ENCODE measurements at places on chromosomes 12 and 14.

DNA sequence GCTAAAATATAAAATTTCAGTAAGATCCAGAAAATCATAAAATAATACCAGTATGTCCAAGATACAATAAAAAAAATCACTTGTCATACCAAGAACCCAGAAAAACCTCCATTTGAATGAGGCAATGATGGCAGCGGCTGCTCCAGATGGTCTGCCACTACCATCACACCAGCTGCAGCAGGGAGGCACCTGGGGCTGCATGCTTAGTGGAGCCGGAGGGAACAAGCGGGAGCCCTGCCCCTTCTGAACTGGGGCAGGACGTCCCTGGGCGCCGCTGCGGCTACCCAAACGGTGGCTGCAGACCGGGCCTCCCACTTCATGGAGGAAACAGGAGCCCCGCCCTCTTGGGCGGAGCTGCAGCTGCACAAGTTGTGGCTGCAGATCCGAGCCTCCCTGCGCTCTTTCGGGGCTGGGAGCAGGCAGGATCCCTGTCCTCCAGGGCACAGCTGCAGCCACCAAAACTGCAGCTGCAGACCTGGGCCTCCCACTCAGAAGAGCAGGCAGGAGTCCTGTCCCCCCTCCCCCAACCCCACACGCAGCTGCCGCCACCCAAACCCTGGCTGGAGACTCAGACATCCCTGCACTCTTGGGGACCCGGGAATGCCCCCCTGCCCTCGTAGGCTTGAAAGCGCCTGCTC is 36.1 kb upstream of the OR5AU1 start:
- no peak for DNase-seq

GRCh38 chr12:71321531-71321930 is 118.1 kb upstream of the LGR5 start:
- DNase-seq, result no peak

DNA sequence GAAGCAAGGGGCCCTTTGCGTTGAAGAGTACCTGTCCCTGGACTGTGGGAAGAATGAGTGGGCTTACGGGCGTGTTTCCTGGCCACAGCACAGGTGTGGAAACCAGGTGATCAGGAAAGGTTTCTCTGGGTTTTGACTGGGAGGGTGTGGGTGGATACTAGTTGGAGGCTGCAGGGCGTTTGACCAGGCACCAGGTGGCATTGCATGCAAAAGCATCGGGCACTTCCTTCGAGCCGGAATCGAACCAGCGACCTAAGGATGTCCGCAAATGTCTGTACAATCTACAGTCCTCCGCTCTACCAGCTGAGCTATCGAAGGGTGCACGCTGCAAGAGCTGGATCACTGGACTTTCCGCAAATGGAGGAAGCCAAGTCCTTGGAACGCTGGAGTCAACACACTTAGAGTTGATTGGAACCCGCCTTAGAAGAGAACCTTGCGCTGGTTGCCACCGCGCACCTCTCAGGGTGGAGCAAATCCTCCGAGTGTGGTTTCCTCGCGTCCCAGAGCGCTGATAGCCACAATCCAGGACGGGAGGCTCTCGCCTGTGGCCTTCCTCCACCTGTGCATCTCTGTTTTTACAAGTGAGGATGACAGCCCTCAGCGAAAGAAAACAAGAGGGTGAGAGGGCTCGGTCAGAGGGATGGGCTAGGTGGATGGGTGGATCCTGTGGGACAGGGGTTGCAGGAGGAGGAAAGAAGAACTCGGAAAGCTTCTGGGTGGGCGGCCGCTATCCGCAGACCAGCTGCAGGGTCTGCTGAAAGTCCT is 21.2 kb upstream of the RNASE4 start:
- DNase-seq, result no peak

DNA sequence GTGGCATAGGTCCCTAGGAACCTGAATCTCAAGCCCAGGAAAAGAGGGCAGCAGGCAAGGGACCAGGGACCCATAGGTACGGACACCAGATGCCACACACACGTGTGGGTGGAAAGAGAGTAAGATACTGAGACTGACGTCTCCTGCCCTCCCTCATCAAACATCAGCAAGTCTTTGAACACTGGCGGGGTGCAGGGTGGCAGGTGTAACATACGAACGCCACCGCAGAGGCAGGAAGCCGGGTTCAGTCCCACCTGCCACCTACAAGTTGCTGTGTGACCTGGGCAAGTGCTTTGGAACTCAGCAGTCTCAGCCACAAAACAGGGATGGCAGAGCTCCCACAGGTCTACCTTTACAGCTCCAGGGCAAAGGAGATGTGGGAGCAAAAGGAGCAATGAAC is 11.1 kb downstream of the ACTN1 start:
- no peak for DNase-seq

- DNase-seq, result no peak
Measured at GRCh38 chr12:118751355-118751754, 230.0 kb upstream of the SRRM4 start.

GRCh38 chr12:3073438-3074250 is 3.5 kb upstream of the TSPAN9 start:
- peak; percentile 93 for DNase-seq

DNA sequence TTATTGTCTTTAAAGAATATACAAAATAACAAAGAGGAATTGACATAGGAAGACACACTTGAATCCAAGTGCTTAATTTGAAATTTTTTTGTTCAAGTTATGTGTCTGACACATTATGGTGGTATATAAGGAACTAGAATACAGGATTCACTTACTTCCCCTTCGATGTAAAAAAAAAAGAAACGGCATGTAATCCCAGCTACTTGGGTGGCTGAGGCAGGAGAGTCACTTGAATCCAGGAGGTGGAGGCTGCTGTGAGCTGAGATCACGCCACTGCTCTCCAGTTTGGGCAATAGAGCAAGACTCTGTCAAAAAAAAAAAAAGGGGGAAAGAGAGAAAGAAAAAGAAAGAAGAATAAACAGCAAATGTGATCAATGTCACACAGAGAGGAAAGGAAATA is 8.9 kb downstream of the CLEC12A start:
- DNase-seq, result no peak

DNA sequence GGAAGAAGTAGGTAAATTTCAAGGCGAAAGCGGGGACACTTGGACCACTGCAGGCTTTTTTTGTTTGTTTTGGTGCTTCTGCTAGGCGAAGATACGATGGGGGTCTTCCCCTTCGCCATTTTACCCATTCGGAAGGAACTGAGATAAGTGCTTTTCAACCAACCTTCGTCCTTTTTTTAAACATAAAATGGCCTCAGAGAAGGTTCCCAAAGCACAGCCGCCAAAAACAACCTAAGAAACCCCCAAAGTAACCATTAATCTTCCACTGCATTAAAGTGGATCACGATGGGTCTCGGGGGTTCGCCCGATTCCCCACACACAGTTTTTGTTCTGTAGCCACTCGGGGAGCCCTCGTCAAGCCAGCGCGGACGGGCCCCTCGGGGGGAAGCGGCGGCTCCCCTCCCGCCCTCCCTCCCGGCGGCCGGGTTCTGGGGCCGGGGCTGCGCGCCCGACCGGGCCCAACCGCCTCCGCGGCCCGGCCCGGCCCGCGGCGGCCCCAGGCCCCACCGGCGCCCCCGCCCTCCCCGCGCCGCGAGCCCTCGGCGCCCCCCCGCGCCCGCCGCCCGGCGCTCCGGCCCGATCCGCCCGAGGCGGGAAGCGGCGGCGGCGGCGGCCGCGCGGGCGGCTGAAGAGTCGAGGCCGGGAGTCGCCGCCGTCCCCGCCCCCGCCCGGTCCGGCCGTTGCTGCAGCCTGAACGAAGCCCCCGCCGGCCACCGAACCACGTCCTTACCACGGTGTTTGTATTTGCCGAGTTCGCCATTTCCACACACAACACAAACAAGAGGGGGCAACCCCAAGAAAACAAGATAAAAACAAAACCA is 790 bp downstream of the GTF2A1 start:
- peak; percentile 73 for DNase-seq

DNA sequence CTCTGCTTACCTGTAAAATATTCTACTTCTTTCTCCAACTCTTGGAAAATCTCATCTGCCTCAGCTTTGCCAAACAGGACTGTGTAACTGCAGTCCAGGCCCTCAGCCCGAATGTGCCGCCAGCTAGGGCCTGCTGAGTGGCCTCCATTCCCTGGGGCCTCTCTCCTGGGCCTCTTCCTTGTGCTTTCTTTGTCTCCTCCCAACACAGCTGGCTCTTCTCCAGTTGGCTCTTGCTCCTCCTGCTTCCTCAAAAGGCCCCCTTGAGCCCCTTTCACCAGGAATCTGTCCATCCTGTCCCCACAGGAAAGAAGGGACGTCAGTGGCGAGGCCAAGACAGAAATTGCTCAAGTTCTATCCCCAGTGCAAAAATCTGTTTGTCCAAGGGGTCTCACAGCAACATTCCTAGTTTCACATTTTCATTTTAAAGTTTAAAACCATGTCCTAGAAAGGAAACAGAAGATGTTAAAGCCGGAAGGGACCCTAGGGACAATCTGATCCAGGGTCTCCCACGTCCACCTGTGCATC is 713 bp downstream of the ALKBH2 start:
- DNase-seq, result no peak

GRCh38 chr12:129629901-129630300 is 273.9 kb downstream of the TMEM132D start:
- DNase-seq, result no peak

DNA sequence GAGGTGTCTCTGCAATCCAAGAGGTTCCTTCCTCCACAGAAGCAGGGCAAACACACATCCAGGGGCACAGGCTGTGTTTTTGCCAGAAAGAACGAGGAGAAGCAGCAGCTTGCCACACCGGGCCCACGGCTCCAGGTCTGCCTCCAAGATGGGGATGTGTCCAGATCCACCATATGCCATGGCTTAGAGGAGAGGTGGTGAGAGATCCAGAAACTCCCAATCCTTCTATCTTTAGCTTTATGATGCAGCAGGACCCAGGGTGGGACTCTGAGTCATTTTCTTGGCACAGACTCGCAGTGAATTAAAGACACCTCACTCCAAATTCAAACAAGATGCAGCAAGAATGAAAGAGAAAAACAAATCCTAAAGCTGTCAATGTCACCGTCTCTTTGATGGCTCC is 481.4 kb upstream of the TMEM132C start:
- no peak for DNase-seq

DNA sequence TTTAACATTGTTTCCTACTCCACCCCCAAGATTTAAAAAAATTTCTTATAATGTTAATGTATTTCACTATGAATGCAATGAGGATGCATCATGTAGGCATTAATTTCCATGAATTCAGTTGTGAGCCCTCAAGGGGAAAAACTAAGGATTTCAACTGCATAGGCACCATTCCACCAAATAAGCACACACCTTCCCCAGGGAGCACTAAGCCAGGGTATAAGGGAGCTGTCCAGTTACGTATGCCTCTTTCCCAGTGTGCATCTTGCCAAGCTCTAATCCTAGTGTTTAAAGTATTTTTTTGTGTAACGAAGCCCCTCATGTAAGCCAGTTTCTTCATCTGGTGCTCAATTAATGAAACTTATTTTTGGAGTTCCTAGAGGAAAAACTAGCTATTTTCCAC is 6.6 kb downstream of the FERMT2 start:
- DNase-seq, result no peak

- no peak for DNase-seq
Measured at GRCh38 chr12:106878804-106879203, 76.9 kb upstream of the TMEM263 start.

- no peak for DNase-seq
Measured at GRCh38 chr12:29960122-29960521, 176.4 kb upstream of the TMTC1 start.

GRCh38 chr14:91228112-91229004 is 16.1 kb downstream of the GPR68 start:
- DNase-seq, result no peak

- DNase-seq, result no peak
Measured at GRCh38 chr12:102957339-102958050, at the start of gene ASCL1. Gene ASCL1, plus strand, starts transcription at chr12:102957674. Its CDS starts 571 bp downstream, at chr12:102958245.

GRCh38 chr14:94372021-94372605 is 16.3 kb downstream of the SERPINA1 start:
- DNase-seq, result no peak

DNA sequence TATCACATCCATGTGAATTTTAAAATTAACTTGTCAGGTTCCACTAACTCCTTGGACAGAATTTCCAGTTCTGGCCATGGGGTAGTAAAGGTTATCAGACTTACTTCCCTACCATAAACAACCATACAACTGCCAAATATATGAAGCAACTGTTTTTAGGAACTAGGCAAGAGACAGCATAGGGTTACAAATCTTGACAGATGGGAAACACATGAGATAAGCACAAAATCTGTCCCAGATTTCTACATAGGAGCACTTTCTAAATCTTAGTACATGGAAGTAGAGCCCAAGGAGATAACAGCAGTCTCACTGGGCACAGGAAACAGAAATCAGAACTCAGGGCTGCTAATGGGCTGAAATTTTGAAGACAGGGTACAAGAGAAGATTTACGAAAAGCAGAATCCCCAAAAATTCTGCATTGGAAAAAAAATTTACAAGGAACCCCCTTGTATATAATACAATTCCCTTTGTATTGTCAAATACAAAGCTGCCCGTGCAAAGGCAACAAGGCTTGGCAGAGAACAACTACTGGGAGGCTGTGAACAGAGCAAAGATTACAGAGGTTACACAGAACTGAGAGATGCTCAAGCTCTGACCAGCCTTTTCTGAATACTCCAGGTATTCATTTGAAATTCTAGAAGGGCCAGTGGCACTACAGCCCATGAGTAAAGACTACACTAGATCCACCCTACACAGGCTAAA is 43.2 kb downstream of the GALNT4 start:
- no peak for DNase-seq

GRCh38 chr12:29152223-29152868 is 3.3 kb downstream of the FAR2 start:
- DNase-seq, result no peak

GRCh38 chr14:102970496-102970895 is 48.0 kb downstream of the AMN start:
- DNase-seq, result no peak

DNA sequence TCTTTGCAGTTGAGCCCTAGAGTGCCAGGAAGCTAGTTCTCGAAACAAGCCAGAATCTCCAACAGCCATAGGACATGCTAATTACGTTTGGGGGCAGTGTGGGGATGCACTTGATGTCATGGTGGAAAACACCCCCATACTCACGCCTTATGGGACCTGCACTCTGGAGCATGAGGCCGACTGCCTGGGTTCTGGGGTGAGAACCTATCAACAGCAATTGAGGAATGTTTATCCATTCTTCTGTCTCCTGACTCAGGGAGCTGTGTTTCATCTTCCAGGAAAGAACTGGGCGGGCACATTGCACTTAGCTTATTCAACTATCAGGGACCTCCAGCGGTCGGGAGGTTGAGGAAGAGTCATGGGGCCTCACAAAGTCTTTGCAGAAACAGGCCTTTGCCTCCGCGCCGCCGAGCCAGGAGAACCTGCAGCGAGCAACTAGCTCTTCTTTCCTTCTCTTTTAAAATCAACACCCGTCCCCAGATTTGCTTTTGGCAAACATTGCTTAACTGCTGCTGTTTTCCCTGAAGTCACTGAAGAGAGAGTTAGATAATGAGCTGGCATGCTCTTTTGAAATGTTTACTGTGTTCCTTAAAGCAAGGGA is 226.1 kb upstream of the DIO3 start:
- no peak for DNase-seq

DNA sequence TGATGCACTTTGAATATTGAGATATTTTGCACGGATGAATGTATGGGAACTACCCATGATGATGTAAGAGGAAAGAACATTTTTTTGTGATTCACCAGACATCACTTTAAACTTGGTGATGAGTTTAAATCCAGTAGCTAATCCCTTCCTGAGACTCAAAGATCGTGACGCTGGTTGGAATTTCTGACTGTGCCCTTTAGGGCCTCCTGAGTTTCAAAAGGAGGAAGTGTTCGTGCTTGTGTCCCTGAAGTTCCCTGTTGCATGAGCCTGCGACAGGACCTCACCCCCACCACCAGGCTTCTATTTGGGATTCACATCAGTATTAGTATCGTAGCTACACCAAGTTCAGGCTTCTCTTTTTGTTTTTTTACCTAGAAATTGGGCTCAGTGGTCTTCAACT is 18.6 kb upstream of the RIN3 start:
- no peak for DNase-seq

All from left forelimb (tissue), 1 donor.